ENCODE measurements at places on chromosomes 5 and 9. TPM values are rescaled to one million over a fixed set of nuclear protein-coding genes. Genes with fewer than 3 reads are reported as not detected.
A peak's percentile ranks its signal among the peaks of the same experiment; 100 is the strongest.

The GRM6 gene
- total RNA-seq = not detected

The FANCC gene
- 20.5 TPM for total RNA-seq

DNA sequence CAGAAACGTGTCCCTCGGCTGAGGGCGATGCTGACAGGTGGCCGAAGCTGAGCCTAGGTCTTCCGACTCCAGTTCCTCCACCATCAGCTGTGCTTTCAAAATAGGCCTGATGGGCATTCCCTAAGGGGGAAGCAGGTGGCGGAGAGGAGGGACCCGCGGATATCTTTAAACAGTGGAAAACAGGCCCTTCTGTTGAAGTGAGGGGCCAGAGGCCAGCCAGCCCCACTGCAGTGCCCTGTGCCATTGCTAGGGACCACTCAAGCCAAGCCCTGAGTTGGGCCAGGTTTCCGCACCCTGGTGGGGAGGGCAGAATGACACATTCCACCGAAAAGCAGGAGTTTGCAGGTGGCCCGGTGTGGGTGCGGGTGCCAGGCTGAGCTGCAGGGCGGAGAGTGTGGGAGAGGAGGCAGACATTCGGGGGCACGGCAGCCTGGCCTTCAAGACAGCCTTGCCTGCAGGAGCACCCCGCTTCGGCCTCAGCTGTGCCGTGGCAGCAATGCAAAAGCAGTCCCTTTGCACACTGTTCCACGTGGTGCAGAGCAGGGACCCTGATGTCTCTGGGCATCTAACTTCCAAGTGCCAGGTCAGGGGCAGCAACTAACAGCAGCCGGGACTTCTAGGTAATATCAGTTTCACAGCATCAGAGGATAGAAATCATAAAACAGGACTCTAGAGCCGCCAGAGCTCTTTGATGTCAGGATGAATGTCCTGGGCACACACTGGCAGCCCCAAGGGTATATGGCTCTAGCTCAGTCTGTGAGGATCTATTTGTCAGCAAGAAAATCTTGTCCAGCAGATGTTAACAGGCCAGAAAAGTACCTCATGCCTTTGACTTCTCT lies 17.2 kb downstream of the HNRNPH1 start:
- no peak for DNase-seq

- no peak for DNase-seq
Observed at GRCh38 chr9:18849890-18850677, 182.9 kb downstream of the SAXO1 start.

DNA sequence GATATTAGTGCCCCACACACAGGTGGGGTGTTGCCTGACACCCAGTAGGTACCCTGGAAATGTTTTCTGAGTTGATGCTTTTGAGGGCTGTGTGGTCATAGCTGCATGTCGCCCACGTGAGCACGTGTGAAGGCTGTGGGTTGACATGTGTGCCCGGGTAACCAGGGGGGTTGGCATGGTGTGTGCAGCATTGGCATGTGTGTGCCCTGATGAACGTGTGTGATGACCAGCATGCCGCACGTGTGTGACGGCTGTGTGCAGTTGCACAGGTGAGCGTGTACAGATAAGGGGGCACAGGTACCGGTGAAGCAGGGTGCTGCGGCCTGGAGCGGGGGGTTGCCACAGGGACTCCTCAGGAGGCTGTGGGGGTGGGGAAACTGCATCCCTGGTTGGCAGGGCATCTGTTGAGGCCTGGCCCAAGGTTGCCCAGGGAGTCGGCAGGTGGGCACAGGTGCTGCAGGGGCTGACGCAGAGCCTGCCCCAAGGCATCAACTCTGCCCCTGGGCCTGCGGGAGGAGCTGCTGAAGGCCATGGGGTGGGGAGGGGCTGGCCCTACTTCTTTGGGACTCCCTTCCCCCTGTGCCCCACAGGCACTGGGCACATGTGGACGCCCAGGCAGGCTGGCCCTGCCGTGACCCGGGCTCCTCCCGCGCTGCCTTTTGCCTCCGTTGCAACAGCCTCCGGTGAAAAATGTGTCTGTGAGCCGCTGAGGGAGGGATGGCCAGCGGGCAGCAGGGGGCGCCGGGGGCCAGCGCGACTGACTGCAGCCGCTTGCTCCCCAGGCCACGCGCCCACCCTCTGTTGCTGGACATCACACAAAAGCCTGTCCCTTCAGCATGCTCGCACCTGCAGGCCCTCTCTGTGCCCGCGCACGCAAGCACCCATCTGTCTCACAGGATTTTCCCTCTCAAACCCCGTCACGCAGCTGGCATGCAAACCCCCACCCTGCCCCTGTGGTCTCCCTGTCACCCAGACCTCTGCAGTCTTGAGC lies 2.2 kb downstream of the UNC5A start:
- no peak for DNase-seq

- peak; percentile 34 for DNase-seq
Observed at GRCh38 chr5:113612060-113612496, 98.6 kb downstream of the YTHDC2 start.

GRCh38 chr9:107847978-107848964 lies 358.7 kb upstream of the KLF4 start:
- DNase-seq = peak; percentile 26

- peak; percentile 76 for DNase-seq
Observed at GRCh38 chr9:35882263-35882848, 12.2 kb upstream of the OR13J1 start.

GRCh38 chr9:92706218-92706940 lies 36.4 kb upstream of the IPPK start:
- peak; percentile 42 for DNase-seq

- no peak for DNase-seq
Observed at GRCh38 chr9:105331160-105331559, 86.7 kb downstream of the SLC44A1 start.

GRCh38 chr5:128965638-128966302 lies 482 bp downstream of the SLC27A6 start:
- DNase-seq = no peak

GRCh38 chr5:77231471-77232138 lies 21.1 kb downstream of the PDE8B start:
- no peak for DNase-seq

DNA sequence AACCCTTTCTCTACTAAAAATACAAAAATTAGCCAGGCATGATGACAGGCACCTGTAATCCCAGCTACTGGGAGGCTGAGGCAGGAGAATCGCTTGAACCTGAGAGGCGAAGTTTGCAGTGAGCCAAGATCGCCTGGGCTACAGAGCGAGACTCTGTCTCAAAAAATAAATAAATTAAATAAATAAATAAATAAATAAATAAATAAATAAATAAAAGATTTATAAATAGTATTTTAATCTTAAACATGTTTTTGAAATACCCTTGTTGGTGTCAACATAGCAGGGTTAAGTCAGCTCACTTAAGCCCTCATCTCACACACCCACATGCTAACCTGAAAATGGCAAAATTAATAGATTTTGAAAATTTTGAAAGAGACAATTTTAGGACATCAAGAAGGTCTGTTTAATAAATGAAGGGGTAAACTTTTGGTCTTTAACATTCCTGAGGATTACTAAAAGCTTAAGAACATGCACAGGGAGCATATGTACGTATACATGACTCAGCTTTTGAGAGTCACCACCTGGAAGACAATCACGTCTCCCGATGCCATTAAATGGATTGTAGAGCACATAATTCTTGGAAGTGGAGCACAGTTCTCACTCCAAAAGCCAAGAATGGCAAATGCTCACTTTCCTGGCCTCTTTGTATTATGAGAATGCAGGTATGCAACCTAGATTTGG lies 202.5 kb downstream of the GDNF start:
- no peak for DNase-seq

- peak; percentile 36 for DNase-seq
Observed at GRCh38 chr9:126591083-126591482, 22.6 kb upstream of the LMX1B start.

DNA sequence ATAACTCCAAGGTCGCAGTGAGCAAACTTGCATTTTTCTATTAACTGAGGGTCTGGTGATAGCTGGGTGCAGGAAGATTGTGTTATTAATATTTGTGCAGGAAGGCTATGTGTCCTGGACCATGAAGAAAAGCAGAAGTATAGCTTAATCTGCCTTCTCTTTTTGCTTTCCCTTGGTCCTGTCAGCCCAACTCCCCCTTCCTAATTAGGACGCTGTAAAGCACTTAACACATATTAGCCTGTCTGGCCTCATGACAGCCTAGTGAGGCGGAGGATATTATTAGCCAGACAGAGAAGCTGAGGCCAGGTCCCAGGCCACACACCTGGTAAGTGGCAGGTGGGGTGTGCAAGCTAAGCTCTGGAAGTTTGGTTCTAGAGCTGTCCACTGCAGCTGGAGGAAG lies 29.5 kb downstream of the SLC46A2 start:
- no peak for DNase-seq

DNA sequence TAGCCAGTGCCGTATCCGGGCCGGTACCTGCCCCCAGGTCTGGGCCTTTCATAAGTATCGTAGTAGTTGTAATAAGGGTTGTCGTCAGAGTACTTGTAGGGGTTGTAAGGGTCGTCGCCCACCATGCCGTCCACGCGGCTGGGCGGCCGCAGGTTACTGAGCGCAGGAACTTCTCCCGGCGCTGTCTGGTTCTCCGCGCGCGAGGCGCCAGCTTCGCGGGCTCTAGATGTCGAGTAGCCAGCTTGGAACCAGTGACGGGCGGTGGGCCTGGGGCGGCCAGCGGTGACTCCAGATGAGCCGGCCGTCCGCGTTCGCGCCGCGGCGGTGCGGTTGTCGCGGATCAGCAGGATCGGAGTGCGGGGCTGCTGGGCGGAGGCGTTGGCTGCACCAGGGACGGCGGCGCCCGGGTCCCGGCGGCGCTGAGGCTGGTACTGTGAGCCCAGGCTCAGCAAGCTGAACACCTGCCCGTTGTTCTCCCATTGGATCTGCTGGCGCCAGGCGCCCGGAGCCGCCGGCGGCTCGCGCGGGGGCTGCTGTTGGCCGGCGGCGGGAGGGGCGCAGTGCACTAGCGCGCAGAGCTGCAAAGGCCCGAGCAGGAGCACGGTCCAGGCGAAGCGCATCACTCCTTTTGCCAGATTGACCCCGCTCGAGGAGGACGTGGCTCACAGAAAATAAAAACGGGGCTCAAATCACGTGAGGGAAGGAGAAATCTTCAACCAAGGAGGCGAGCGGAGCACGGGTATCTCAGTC lies 518 bp downstream of the LOX start:
- DNase-seq = peak; percentile 52

GRCh38 chr9:129262261-129262660 lies 84.2 kb upstream of the IER5L start:
- DNase-seq = peak; percentile 69

DNA sequence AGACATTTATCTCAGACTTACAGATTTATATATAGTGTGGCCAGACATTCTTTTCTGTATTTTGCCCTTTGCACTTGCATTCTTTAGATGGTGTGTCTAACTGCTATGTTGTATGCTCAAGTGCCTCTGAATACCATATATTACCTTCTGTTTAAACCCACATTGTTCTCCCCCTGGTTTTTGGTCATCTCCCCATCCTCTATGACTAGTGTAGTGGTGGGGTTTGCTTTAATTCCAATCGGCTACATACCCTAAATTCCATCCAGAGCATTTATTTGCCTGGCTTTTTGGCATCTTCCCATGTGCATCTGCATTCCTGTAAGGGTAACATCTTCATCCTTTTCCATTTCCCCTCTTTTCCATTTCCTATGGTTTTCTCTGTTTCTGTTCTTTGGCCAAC lies 271.0 kb upstream of the SLC30A5 start:
- no peak for DNase-seq

- DNase-seq = no peak
Observed at GRCh38 chr5:171600741-171601265, 181.4 kb downstream of the FGF18 start.

GRCh38 chr9:16385590-16385989 lies 484.9 kb downstream of the BNC2 start:
- peak; percentile 79 for DNase-seq

DNA sequence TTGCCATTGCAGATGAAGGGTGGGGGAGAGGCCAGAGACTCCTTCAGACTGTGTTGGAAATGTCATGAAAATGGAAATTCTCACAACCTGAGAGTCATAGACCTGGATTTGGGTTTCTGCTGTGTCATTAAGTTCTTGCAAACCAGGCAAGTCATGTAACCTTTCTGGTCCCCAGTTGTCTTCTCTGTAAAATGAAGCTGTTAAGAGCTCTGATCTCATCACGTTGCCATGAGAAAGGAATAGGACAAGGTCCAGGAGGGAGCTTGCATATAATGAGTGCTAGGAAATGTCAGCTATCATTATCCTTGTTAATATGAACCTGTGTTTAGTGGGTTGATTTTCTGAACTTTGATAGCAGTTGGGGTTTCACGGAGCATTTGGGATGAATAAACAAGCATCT lies 59.1 kb downstream of the FGF1 start:
- no peak for DNase-seq

GRCh38 chr5:178668579-178668978 lies 41.7 kb upstream of the CLK4 start:
- peak; percentile 50 for DNase-seq
